ENCODE measurements at places on chromosomes 5 and 9. TPM values are rescaled to one million over a fixed set of nuclear protein-coding genes. Genes with fewer than 3 reads are reported as not detected.

The CXCL14 gene
- total RNA-seq, result not detected

DNA sequence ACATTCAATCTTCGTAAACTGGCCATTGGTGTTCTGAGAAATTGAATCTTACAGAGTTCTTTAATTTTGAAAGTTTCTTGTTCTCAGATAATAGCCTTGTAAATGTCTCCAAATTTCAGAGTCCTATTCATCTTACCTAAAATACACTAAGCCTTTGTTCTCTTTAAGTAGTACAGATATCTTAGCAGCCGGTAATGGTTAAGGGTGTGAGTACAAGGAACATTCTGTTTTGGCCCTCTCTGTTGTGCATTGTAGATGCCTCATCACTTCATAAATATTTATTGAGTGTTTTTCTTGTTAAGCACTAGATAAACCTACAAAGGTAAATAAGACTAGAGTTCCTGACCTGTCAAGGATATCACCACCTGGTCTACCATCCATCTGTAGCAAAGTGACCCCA lies 35.2 kb downstream of the ZCCHC7 start:
- no peak for DNase-seq

The MLANA gene
- not detected for total RNA-seq

GRCh38 chr9:38066197-38066913 lies 2.7 kb downstream of the SHB start:
- DNase-seq, result no peak

The FYB1 gene
- 517 TPM for total RNA-seq

- no peak for DNase-seq
Measured at GRCh38 chr9:33659921-33660320, 135.4 kb upstream of the PRSS3 start.

The PCDHB13 gene
- not detected for total RNA-seq

DNA sequence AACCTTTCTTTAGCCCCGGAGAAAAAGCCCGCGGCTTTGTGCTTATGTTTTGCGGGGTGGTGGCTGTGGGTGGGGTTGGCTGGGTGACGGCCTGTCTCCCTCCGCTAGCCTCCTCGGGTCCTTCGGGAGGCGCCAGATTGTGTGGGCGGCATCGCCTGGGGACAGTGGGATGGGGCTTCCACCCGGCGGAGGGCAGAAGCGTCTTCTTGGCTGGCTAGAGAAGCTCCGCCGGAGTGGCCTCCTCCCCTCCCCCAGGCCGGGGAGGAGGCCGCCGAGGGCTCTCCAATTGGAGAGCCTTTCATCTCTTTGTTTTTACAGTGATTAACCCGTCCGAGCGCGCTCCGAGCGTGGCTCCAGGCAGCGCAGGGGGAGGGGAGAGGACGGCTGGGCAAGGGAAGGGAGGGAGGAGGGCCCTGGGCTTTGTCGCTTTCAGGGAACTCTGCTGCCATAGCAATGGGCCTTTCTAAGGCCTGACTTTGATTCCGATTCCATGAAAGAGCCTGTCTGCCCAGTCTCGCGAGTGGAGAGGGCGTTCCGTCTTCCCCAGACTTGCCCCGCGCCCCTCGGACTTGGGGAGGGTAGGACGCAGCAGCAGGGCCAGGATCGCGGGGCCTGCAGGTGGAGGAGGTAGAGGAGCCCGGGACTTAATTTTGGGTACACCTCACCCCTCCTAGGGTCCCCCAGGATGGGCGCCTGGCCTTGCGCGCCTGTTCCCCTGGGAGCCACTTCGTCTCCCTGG lies 36.7 kb upstream of the TIFAB start:
- no peak for DNase-seq

The EPB41L4A gene
- total RNA-seq, result 1.4 TPM

DNA sequence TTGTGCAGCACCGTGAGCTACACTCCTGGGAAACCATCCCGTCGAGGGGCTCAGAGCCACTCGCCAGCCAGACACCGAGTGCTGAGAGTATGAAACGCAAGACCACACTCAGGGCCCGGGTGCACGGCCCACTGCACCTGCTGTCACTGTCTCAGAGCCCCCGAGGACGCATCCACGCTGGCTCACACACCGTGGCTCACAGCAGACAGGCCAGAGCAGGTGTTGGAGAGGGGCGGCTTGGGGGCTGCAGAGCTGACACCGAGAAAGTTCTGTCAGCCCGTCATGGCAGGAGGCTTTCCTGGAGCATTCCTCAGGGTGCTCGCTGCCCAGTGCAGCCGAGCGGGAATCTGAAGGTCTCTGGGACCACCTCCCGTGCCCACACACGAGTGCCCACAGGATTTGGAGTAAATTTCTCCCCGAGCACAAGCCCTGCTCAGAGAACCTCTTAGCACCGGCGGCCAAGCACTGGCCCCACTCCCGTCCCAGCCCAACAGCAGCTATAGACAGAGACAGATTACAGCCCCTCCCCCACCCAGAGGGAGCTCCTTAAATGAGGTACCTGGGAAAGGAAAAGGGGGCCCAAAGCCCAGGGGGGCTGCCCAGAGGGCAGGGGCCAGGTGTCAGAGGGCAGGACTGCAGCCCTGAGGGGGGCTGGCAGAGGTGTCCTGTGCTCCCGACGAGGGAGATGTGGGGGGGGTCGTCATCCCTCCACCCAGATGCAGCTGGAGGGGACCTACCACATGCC lies 56.0 kb upstream of the SARDH start:
- DNase-seq, result no peak

- no peak for DNase-seq
Measured at GRCh38 chr5:28766565-28767158, 1728.3 kb upstream of the CDH9 start.

GRCh38 chr9:71704796-71705195 lies 63.5 kb downstream of the CEMIP2 start:
- no peak for DNase-seq

DNA sequence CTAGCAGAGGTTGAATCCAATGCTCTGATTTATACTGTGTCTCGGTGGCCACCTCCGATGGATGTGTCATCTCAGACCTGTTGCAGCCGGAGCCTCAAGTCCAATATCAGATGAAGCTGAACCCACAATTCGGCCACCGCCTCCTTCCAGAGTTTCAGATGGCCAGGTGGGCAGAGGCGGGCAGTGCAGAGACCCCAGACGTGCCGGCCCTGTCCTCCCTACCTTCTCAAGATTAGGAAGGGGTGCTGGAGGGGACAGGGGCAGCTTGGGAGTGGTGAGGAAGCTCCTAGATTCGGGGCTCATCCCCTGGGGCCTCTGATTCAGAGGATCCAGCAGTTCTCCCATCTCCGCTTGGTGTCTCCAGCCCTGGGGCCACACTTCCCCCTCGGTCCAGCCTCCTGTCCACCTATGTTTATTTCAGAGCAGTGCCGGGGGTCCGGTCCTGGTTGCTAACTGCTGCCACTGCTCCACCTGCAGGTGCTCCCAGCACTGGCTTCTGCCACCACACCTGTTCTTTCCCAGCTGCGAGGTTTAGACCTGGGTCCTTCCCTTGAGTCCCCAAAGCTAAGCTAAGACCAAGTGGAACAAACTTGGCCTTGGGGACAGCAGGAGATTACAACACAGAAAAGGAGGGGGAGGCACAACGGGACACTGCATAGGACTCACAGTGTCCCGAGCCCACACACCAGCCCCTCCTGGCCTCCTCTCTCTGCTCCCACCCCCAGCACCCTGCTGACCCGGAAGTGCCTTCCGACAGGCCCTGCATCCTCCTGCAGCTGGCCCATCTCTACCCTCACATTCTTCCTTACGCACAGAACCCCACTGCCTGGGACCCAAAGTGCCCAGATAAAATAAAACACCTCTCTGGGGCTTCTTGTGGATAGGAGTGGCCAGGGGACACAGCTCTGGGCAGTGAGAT lies 81.6 kb downstream of the NTNG2 start:
- DNase-seq, result no peak

- no peak for DNase-seq
Measured at GRCh38 chr5:35920890-35921289, 17.5 kb downstream of the CAPSL start.

DNA sequence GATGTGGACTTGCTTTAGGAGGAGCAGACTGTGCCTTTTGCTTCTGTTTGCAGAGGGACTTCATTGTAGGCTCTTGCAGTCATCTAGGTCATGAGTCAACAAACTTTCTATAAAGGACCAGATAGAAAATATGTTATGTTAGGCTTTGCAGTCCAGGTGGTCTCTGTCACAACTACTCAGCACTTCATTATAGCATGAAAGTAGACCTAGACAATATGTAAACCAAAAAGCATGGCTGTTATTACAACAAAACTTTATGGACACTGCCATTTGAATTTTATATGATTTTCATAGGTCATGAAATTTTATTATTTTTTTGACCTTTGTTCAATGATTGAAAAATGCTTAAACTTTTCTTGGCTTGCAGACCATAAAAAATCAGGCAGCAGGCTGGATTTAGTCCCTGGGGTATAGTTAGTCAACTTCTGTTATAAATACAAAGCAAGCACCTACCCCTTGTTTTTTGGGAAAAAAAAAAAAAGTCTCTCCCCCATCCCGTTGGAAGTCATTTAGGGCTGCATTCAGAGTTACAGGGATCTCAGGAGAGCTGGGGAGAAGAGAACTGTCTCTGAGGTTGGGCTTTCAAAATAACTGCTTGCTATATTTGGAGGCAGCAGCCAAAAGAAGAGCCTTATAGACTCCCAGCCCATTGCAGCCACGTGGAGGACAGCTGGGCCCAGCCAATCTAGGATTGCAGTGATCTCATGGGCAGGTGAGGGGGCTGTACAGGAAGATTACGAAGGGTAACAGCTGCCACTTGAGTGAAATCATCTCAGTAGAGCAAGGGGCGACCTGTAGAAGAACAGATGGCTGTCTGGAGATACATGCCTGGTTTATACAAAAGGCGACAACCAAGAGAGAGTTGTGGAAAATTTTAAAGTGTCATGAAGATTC lies 136.6 kb upstream of the TNC start:
- no peak for DNase-seq

- DNase-seq, result no peak
Measured at GRCh38 chr5:18761801-18762200, 1127.5 kb downstream of the TAF11L14 start.

DNA sequence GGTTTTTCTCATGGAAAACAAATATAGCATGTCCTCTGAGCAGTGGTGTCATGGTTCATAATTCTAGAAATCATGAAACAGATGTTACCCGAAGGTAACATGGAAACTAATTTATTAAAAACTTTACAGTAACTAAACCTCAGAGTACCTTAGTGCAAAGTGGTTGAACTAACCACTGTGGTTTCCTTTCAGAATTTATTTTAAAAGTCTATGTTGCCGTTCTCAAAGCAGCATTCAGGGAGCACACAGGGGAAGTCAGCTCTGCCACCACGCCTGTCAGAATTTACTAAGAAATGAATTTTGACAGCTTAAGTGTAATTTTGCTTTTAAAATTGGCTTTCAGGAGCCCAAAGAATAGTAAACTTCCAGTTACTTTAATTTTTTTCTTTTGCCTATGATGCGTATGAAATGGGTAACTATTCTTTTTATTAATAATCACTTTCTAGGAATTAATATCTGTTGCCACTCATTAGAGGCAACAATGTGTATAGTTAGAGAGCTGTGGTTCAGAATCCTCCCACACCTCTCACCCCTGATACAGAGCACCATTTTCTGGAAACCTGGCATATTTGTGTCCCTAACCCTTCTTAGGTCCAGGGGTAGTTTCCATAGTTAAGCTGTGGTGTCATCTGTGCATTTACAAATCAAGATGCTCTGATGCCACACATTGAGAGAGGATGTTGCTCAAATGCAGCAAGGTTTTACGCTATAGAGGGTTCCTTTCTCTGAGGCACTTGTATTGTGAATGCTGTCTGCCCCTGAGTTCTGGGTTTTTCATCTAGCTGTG lies 202.6 kb downstream of the ZSWIM6 start:
- no peak for DNase-seq

The FOXD1 gene
- not detected for total RNA-seq

The TARS1 gene
- 49.0 TPM for total RNA-seq

The CDKN2B-AS1 gene
- total RNA-seq, result 1.6 TPM

DNA sequence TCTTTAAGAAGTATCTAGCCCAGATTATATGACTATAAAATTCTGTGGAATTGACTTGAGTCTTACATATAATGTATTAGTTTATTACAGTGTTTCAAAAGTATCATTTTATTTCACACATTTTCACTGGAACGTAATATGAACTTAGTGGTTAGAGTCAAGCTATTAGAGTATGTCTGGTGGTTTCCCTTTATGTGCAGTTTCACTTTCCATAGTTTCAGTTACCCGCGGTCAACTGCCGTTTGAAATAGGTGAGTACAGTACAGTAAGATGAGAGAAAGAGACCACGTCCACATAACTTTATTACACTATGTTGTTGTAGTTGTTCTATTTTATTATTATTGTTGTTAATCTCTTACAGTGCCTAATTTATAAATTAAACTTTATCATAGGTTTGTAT lies 50.5 kb downstream of the COMMD10 start:
- DNase-seq, result no peak

- DNase-seq, result no peak
Measured at GRCh38 chr5:116365006-116365496, 209.6 kb downstream of the SEMA6A start.

DNA sequence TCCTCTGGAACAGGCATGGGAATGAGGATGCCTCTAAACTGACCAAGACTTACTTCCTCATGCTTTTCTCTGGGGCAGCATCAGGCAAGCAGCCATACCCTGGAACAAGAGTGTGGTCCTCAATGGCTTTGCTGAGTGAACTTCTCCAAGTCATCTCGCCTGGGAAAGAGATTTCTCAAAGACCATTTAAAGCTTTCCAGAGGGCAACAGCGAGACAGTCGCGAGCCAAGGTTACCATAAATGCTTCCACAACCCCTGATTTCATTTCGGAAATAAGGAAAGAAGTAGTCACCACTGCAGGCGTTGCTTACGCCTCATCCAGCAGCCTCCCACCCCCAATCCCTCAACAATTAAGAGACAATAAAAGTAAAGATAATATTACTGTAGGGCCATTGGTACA lies 1.1 kb upstream of the SNCAIP start:
- DNase-seq, result no peak

DNA sequence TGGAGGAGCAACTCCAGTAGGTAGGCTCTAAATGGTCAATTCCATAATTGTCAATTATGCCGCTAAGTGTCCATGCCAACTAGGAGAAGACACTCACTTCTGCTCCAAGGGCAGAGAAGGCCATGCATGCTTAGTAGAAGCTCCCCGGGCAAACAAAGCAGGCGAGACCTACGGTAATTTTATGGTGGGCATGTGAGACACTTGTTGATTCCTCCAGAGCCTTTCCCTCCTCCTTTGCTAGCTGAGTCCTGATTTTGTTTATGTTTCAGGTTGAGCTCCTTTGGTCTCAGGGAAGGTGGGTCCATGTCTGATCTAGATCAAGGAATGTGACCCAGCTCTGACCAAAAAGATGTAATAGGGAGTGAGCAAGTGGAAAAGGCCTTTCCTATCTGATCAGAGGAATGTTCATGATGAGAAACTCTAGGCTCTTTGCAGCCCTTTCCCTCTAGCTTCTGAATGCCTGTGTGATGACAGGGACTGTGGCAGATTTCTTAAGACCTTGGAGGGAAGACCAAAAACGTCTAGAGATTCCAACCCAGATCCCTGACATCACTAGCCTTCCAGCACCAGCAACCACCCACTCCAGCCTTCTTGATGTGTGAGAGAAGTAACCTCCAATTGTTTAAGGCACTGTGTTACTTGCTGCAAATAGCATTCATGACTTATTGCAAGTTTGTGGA lies 7.7 kb upstream of the CPEB4 start:
- no peak for DNase-seq

- no peak for DNase-seq
Measured at GRCh38 chr9:104934691-104935500, 6.9 kb upstream of the ABCA1 start.

The NFIB gene
- total RNA-seq, result 0.76 TPM

- no peak for DNase-seq
Measured at GRCh38 chr9:90593646-90594045, 49.0 kb downstream of the DIRAS2 start.

- DNase-seq, result no peak
Measured at GRCh38 chr5:132411304-132412013, 41.9 kb downstream of the SLC22A5 start.
